ENCODE measurements at places on chromosomes 7 and 10.

- DNase-seq = no peak
Observed at GRCh38 chr10:67793313-67793712, 44.7 kb downstream of the DNAJC12 start.

DNA sequence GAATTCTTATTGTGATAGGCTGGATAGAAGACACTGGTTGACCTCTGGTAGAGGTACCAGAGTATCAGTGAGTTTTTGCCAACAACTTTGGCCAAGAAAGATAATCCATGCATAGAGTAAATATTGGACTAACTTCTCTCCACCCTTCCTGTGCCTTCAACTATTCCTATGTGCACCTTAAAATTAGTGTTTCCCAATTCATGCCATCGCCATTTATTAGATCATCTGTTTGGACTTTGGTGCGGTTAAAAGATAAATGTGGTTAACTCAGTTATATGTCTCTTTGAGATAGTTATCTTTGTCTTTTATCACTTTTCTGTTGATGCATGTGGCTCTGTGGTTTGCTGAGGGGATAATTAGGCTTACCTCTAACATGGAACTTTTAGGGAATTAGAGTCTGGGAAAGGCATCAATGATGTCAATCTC is 4.6 kb downstream of the PAPSS2 start:
- no peak for DNase-seq

GRCh38 chr7:158272091-158272490 is 315.5 kb downstream of the PTPRN2 start:
- peak; percentile 29 for DNase-seq

- DNase-seq = no peak
Observed at GRCh38 chr10:74882427-74882826, 56.0 kb downstream of the KAT6B start.

DNA sequence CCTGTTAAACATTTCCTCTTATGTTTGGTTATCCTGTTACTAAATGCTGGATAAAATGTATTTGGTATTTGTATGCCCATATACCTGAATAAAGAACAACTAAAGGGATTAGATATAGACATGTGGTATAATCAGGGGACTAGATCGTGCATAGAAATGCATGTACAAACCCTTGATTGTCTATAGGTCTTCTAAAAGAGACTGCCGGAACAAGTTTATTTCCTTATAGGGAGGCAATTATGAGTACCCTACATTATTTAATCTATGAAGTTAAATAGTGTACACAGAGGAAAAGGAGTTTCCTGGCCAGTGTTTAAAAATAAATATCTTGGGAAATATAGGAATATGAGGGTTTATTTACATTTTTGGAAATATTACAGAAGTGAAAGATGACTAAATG is 44.6 kb downstream of the CCSER2 start:
- no peak for DNase-seq

- DNase-seq = no peak
Observed at GRCh38 chr7:11206177-11206899, 232.7 kb downstream of the PHF14 start.

DNA sequence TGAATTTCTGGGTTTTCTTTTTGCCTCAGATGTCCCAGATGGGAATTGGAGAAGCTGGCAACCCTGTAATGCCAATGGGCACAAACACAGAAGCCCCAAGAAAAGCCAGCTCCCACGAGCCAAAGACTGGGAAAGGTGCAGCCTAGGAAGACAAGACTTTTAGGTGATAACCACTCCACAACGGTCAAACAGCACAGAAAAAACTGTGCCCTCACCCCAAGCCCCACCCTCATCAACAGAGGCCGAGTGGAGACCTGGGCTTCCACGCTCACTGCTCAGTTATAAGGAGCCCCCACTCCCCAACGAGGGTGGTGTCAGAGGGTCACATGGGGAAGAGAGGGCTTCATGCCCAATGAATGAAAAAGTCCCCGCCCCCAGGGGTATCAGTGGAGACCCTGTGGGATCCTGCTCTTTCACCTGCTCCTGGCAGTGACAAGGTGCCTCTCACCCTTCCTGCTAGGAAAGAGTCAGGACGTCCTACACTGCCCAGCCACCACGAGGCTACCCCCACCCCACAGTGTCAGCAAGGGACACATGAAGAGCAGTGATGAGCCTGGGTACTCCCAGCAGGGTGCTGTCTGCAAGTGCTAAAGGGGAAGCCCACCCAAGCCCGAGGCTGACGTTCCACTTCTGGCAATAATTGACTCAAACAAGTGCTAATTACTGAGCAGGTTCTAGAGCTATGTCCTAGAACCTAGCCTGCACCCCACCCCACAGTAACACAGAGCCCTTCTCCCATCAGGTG is 8.3 kb downstream of the TMEM273 start:
- no peak for DNase-seq

GRCh38 chr10:17144757-17145156 is 15.1 kb upstream of the CUBN start:
- no peak for DNase-seq

DNA sequence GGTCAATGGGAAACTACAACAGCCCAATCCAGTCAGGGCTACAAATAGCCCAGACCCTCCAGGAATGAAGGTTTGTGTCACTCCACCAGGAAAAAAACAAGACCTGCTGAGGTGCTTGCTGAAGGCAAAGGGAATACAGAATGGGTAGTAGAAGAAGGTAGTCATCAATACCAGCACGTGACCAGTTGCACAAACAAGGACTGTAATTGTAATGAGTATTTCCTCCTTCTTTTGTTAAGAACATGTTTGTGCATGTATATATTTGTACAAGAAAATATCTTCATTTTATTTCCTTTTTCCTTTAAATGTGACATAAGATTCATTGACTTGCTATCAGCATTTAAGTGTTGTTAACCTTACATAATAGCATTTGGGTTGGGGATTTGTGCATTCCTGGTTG is 229.3 kb downstream of the IMMP2L start:
- DNase-seq = no peak

DNA sequence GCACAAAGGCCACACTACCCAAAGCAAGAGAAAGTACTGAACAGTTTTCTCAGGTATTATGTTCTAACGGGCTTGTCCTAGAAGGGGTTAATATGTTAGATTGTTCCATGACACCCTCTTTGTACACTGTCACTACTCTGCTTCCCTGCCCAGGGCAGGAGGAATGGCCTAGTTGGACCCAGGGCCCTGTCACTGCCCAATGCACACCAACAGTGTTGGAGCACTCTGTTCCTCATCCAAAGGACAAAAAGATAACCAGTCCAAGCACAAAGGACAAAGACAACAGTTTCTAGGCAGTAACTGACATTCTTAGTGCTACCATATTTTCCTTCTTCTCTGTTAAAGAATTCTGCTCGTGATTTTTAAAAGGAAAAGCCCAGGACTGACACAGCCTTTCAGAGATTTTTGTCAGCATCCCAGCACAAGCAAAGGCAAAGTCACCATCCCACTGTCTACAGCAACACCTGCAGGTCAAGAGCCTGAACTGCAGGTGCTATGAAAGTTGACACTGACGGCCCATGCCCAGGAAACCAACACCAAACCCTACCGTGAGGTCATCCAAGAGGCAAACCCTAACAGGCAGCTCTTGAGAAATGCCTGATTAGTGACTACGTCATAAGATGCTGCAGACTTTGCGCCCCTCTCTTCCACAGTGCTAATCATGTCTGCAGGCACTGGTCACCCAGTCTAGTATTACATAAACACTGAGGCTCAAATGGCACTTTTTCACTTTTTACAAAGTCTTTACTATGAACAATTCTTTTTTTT is 13.2 kb downstream of the NUDCD3 start:
- no peak for DNase-seq

- DNase-seq = no peak
Observed at GRCh38 chr7:131546583-131547141, 9.8 kb downstream of the PODXL start.

GRCh38 chr7:37128327-37129034 is 320.2 kb downstream of the ELMO1 start:
- no peak for DNase-seq

DNA sequence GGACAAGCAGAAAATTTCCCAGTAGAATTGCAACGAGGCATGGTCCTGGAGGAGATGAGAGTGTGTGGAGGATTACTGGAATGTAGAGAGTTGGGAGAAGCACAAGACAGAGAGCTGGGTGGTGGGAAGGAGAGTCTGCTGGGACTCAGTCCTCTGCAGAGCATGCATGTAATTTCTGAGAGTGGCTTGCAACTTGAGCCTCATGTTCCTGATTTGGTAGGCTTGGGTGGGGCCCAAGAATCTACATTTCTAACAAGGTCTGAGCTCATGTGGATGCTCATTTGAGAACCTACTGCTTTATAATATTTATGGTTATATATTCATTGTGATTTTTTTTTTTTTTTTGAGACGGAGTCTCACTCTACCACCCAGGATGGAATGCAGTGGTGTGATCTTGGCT is 317.9 kb upstream of the COBL start:
- DNase-seq = no peak

GRCh38 chr7:50656141-50656895 is 91.1 kb upstream of the DDC start:
- no peak for DNase-seq

DNA sequence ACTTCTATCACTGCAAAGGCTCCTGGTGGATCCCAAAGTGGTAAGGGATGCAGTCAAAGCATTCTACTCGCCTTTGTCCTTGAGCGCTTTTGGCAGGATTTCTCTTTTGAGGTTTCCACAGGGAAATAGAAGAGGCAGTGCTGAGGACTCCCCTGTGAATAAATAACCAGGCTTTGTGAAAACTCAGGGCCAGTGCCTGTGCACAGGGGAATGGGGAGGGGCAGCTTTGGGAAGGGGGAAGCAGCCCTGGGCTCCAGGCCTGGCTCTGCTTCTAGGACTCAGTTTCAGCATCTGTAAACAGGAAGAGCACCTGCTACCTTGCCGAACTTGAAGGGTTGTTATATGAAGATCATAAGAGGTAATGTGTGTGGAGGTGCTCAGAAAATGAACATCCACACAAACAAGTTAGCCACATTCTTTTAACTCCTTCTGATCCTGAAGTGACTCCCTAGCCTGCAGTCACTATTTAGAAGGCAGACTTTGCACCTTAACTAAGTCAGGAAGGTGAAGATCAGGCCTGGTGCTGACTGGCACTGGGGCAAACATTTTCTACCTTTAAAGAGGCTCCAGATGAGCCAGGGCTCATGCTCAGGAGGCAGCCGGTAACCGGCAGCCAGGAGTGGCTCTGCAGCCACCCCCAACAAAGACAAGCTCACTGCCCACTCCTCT is 22.5 kb upstream of the MMP21 start:
- no peak for DNase-seq

DNA sequence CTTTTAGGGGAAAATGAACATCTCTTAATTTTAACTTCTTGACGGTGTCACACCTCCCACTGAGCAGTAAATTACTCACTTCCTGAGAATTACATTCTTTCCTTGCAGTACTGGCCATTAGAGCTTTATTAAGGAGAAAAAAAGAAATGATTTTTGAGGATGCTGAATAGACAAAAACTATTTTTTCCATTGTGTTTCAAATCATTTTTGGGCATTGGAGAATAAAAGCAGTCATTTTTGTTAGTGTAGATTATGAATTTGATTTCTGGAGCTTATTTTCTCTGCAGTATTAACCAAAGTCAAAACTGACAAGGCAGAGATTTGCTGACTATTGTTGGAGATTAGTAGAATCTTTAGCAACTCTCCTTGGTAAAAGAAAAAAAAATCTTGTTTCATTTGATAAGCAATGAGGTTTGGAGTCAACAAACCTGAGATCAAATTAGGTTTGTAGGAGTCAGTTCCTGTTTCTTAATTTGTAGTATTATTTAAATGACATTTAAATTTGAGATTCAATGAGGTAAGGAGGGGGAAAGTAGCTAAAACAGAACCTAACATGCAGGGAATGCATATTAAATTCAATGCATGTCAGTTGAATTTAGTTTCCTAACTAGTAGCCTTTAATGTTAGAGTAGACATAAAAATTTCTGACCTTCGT is 70.6 kb downstream of the AP3M1 start:
- DNase-seq = no peak

GRCh38 chr7:73350306-73351068 is 22.5 kb downstream of the FKBP6 start:
- no peak for DNase-seq

GRCh38 chr10:71985542-71986250 is 21.5 kb downstream of the CHST3 start:
- DNase-seq = no peak

- DNase-seq = peak; percentile 8
Observed at GRCh38 chr7:50480797-50481196, 30.6 kb upstream of the FIGNL1 start.

GRCh38 chr10:63267414-63268148 is 134.5 kb downstream of the NRBF2 start:
- DNase-seq = no peak

Data from natural killer cell treated with Interleukin-12 subunit alpha and Interleukin-12 subunit beta and Interleukin-15 and Interleukin-18, amount 100 ng/mL, for 72 hours (primary cell).